Naive thymus-derived CD8-positive, alpha-beta T cell (primary cell): ENCODE measurements at places on chromosomes 3 and 15. TPM values are rescaled to one million over a fixed set of nuclear protein-coding genes. Genes with fewer than 3 reads are reported as not detected.

SCG3 gene
- total RNA-seq: not detected

MB21D2 gene
- 1.4 TPM for total RNA-seq

PLOD2 gene
- not detected for total RNA-seq

ZNF385D gene
- not detected for total RNA-seq

CD200 gene
- total RNA-seq: 1.7 TPM

PBRM1 gene
- total RNA-seq: 72.9 TPM
